ENCODE measurements at places on chromosomes 12 and 14.

- DNase-seq = no peak
Observed at GRCh38 chr14:37894463-37894862, 299.0 kb downstream of the TTC6 start.

GRCh38 chr14:54147282-54147681, 190.7 kb upstream of the BMP4 start:
- DNase-seq = no peak

GRCh38 chr12:10215436-10215835, 2.8 kb downstream of the GABARAPL1 start:
- DNase-seq = no peak

GRCh38 chr12:116484807-116485206, 74.4 kb upstream of the MAP1LC3B2 start:
- no peak for DNase-seq

GRCh38 chr14:104696671-104697316, 7.4 kb downstream of the INF2 start:
- no peak for DNase-seq

DNA sequence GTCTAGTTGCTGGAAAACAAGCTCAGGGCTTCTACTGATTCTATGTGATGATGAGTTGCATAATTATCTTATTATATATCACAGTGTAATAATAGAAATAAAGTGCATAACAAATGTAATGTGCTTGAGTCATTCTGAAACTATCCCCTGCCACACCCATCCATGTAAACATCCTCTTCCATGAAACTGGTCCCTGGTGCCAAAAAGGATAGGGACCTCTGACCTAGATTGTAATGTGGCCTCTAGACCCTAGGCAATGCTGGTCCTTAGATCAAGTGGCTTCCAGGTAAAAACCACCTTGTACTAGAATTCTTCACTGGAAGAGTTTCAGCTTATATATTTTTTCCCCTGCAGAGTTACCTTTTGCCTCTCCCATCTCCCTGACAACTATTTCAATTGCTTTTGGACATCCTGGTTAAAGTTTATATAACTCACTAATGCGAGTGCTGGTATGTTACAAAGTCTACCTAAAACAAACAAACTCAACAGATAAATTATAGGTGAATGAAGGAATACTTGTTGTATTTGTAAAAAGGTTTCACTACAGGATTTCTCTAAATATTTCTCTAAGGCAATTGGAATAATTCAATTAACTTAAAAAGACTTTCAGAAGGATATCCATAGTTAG, 462.5 kb downstream of the NAV3 start:
- DNase-seq = no peak

- no peak for DNase-seq
Observed at GRCh38 chr12:91889059-91889458, 256.6 kb downstream of the BTG1 start.

DNA sequence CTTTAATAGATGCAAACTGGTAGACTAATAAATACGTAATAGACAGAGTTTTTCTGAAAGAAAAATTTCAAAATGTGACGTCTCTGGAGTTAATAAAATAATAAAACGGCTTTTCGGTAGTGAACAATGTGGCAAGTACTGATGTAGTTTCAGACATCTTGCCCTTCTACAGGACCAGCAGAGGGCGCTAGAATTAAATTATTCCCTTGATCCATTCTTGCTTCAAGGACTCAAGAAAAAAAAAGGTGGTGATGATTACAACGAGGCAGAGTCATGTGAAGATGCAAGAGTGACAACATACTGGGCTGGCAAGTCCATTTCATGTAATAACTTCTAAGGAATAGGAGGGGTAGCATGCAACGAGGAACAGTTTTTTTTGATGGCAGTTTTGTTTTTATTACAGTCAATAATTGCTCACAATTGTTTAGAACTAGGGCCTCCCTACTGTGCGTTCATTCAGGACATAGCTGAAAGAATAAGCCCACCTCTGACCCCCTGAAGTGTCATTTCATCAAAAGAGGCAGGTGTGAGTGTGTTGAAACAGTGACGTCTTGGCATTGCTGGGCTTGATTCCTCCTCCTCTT, 101.0 kb upstream of the GZMB start:
- DNase-seq = peak; percentile 6

DNA sequence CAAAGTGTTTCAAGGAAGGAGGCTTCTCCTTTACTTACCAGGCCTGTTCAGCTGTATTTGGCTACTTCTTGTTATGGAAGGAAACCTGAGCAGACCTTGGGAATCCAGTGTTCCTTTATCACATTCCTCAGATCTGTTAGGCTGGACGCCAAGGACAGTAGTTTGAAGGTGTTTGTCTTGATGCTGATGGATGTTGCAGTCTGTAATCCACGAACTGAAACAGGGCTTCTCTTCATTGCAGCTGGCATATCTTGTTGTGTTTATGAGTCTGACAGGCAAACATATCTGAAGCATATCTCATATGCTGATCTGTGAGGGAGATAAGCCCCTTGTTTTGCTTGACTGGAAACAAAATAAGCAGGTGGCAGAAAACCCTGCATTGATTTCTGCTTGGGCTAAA, 904.3 kb downstream of the NRXN3 start:
- no peak for DNase-seq

GRCh38 chr12:99600388-99600787, 47.2 kb upstream of the GARIN6 start:
- no peak for DNase-seq

DNA sequence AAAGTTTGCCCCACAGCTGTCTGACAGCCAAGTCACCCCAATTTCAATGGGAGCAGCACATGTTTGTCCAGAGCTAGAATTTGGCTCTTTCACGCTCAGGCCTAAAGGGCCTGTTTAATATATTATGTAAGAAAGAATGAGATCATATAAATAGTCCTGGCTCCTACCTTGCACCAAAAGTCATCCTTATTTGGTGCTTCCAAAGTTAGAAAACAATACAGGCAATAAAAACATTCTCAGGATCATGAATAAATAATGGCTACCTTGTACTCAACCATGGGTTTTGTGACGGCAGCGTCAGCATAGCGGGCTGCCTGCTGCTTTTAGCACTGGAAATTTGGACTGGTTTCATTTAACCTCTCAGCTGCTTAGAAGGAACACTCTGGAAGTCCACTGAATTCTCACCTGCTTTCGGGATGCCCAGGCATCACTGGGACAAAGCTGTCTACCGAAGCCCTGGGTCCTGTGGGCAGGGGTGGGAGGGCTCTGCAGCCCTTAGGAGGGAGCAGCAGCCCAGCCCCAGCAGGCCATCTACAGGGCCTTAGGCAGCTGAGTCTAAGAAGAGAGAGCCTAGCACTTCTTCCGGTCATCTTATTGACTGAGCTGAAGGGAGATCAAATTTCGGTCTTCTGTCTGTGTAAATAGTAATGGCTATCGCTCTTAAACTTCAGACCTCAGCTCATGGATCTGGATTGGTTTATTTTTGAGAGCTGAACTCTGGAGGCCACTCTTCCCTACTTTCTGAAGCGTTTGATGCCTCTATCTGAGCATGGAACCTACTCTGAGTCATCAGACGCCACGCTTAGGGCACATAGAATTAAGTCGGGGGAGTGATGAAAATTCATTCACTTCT, 106.5 kb downstream of the SAMD4A start:
- DNase-seq = no peak

DNA sequence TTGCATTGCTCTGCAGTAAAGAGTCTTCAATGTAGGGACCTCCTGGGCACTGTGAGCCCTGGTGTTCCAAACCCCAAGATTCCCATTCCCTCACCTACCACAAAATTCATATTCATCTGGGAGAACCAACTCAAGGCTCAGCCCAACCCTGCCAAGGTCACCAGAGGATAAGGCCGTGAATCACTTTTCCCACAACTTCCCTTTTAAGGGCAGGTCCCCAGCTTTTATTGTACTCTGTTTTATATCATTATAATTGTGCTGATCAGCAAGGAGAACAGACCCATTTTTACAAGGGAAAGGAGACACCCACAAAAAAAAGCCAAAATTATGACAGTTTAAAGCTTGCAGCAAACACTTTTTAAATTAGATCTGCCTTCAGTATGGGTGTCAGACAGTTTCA, 363.0 kb upstream of the FKBP4 start:
- DNase-seq = peak; percentile 38

- DNase-seq = no peak
Observed at GRCh38 chr12:70885956-70886355, 34.6 kb downstream of the PTPRR start.

- no peak for DNase-seq
Observed at GRCh38 chr12:13154027-13154538, 42.4 kb upstream of the EMP1 start.

GRCh38 chr14:98138666-98139065, 1133.3 kb downstream of the BCL11B start:
- no peak for DNase-seq

- no peak for DNase-seq
Observed at GRCh38 chr12:69703146-69703642, 4.1 kb upstream of the BEST3 start.

GRCh38 chr14:50085570-50086320, 30.6 kb downstream of the VCPKMT start:
- DNase-seq = no peak

DNA sequence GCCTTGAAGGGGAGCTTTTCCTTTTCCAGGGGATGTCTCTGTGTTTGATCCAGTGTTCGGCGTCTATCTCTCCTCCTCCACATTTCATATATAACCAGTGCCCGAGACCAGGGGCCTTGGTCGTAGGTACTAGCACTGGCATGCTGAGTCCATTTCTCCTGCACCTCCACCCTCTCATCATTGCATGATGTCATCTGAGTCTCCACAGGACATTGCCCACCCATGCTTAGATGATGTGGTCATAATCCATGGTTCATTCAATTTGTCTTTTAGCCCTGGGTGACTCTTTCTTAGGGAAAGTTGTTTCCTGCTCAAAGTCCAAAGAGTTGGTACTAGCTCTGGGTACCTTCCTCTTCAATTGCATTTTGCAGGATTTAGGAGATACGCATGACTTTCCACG, 328.1 kb downstream of the BCL11B start:
- no peak for DNase-seq

GRCh38 chr14:51211149-51211548, 28.9 kb upstream of the TMX1 start:
- no peak for DNase-seq

DNA sequence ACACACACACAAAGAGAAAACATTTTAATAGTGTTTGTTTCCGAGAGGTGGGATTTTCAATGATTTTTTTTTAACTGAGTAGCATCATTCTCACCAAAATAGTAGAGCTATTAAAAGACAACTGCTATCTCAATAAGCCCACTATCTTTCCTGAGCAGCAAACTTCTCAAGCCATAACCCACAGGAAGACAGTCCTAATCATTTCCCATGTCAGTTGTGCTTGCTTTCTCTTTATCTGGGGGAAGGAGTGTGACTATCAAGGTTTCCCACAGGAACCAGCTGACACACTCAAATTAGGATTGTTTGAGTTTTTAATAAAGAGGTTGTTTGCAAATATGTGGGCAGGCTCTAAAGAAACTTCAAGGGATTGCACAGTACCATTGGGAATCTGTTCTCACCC, 4.9 kb upstream of the MAX start:
- DNase-seq = peak; percentile 56

DNA sequence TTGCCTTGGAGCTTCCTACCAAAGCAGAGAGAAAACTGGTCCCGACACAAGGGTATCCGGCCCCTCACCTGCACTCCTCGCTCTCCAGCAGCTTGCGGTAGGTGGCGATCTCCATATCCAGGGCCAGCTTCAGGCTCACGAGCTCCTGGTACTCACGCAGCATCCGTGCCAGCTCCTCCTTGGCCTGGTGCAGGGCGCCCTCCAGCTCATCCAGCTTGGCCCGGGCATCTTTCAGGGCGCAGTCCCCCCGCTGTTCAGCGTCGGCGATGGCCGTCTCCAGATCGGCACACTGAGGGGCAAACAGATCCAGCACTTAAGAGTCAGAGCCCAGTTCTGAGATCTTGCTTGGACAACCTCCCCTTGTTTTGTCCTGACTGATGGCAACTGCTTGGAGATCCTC, 13.7 kb downstream of the KRT72 start:
- no peak for DNase-seq

GRCh38 chr12:105107494-105108371, at the start of gene WASHC4:
TSS of gene WASHC4 (plus strand) at chr12:105107731. CDS start at chr12:105107801, 70 bp downstream.
- DNase-seq = peak; percentile 92

DNA sequence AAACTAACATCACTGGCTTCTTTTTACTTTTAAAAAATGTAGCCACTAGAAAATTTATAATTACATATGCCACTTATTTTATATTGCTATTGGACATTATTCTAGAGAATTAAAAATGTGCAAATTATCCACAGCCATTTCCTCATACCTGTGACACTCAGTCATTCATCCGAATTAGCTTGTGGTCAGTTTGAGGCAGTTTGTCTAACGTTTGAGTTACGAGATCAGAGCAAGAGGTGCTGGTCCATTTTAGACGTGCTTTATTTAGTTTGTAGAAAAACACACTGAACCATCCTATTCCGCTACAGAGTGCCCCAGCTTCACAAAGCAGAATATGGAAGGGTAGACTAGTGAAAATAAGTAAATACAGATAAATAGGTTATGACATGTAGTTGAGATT, 513.0 kb downstream of the NRXN3 start:
- no peak for DNase-seq

GRCh38 chr12:106893451-106893850, 62.3 kb upstream of the TMEM263 start:
- no peak for DNase-seq

DNA sequence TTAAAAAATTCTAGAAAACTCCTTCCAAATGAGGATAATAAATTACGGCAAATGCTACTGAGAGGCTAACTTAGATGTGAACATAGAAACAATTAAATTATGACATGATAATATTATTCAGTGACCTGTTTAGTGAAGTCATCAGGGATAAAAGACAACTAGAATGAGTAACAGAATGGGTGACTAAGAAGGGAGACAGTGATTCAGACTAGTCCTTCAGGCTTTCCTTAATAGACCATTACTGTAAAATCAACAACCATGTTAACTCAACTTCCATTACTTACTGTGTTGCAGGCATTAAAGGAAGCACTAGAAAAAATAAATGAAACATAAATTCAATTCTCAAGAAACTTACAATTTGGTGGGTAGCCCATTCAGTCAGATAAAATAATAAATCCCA, 543.9 kb upstream of the LRFN5 start:
- no peak for DNase-seq

DNA sequence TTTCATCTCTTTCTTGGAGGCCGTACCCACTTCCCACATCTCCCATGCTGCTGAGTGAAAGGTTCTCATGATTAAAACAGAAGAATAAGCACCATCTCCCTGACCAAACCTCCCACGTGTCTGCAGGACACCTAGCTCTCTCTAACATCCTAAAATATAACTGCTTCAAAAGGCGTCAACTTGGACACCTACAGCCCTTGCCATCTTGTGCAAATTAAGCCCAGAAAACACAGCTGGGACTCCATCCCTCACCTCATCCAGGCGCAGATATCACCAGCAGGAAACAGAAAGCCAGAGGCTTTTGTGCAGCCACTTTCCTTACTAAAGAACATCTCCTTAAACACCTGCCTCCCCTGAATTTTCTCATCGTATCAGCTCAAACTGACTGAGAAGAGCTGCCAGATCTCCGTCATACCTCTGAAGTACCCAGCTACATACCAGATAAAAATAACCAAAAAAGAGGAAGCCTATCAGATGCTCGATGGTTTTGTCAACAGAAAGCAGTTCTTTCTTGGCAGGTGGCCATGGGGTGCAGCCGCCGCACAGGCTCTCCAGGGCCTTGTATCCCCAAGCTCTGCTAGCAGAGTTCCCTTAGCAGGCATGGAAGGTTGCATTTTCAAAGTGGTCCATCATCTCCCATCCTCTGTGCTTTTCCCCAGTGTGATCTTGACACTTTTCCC, 28.8 kb downstream of the MAP3K9 start:
- DNase-seq = no peak

All from GDM1 (cell line).